Midbrain (tissue), 1 donor: ENCODE measurements at places on chromosomes 12 and 14.

- no peak for DNase-seq
Measured at GRCh38 chr14:39474416-39474911, 42.2 kb upstream of the FBXO33 start.

DNA sequence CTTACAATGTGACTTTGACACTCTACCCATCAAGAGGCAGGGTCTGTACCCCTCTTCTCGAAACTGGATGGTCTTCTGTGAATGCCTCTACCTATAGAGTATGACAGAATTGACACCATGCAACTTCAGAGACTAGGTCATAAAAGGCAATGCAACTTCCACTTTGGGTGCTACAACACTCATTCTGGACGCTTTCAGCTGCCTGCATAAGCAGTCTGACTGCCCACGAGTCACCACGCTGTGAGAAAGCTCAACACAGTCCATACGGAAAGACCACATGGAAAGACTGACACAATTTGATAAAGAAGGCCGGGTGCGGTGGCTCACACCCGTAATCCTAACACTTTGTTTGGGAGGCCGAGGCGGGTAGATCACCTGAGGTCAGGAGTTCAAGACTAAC, 14.9 kb downstream of the SLC7A7 start:
- no peak for DNase-seq

GRCh38 chr14:93040443-93040842, 75.3 kb downstream of the ITPK1 start:
- peak; percentile 52 for DNase-seq

- no peak for DNase-seq
Measured at GRCh38 chr12:64694130-64695040, 64.8 kb downstream of the GNS start.

GRCh38 chr12:51661836-51662235, 70.8 kb downstream of the SCN8A start:
- DNase-seq = no peak
